ENCODE measurements at places on chromosomes 4 and X.

- no peak for DNase-seq
Observed at GRCh38 chr4:123378794-123379193, 17.8 kb upstream of the SPRY1 start.

GRCh38 chrX:72054779-72055489 lies 76.8 kb downstream of the RTL5 start:
- DNase-seq = no peak

GRCh38 chrX:96907516-96908272 lies 24.0 kb downstream of the RPA4 start:
- no peak for DNase-seq

DNA sequence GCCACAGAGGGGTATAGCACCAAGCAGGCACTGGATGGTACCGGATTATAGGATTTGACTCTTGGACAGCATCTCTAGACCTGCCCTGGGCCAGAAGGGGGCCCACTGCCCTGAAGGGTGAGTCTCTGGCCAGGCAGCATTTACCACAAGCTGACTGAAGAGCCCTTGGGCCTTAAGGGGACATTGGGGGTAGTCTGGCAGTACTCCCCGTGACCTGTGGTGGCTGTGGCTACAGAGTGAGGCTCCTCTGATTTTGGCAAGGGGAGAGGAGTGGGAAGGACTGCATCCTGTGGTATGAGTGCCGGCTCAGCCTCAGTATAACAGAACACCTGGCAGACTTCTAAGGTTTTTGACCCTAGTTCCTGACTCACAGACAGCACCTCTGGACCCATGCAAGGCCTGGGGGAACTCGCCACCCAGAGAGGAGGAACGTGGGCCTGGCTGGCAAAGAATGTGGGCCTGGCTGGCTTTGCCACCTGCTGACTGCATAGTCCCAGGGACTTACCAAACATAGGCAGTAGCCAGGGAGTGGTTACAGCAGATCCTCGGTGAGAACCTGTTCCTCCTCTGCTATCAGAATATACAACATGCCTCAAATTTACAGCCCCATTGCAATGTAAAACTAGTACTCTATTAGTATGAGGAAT lies 48.1 kb downstream of the ABCB7 start:
- DNase-seq = no peak

- no peak for DNase-seq
Observed at GRCh38 chrX:149455934-149456333, 49.2 kb downstream of the IDS start.

- DNase-seq = no peak
Observed at GRCh38 chrX:73849073-73849472, 286.1 kb downstream of the CHIC1 start.

GRCh38 chr4:176268963-176269362 lies at the start of gene ASB5:
Gene ASB5, minus strand, starts transcription at chr4:176269222. Its CDS starts 114 bp downstream, at chr4:176269108.
- DNase-seq = no peak

GRCh38 chr4:23368081-23368697 lies 521.7 kb downstream of the PPARGC1A start:
- no peak for DNase-seq

GRCh38 chr4:37244583-37245390 lies at the start of gene NWD2:
Gene NWD2, plus strand, starts transcription at chr4:37244743. Its CDS starts 325 bp downstream, at chr4:37245068.
- peak; percentile 46 for DNase-seq

GRCh38 chr4:182447767-182448280 lies 204.6 kb downstream of the TENM3 start:
- no peak for DNase-seq

- no peak for DNase-seq
Observed at GRCh38 chrX:69178592-69178991, 13.3 kb upstream of the PJA1 start.

DNA sequence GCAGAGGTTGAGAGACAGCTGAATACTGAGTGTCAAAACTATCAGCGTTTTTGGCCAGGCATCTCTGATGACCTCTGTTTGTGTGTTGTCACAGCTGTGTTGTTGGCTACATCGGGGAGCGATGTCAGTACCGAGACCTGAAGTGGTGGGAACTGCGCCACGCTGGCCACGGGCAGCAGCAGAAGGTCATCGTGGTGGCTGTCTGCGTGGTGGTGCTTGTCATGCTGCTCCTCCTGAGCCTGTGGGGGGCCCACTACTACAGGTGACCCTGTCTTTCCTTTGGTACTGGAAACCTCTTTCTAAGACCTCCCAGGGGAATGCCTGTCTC lies 86.9 kb downstream of the EGF start:
- no peak for DNase-seq

GRCh38 chr4:25913056-25913850 lies 767 bp upstream of the SMIM20 start:
- DNase-seq = peak; percentile 39

- DNase-seq = no peak
Observed at GRCh38 chr4:57074744-57075143, 35.4 kb downstream of the IGFBP7 start.

DNA sequence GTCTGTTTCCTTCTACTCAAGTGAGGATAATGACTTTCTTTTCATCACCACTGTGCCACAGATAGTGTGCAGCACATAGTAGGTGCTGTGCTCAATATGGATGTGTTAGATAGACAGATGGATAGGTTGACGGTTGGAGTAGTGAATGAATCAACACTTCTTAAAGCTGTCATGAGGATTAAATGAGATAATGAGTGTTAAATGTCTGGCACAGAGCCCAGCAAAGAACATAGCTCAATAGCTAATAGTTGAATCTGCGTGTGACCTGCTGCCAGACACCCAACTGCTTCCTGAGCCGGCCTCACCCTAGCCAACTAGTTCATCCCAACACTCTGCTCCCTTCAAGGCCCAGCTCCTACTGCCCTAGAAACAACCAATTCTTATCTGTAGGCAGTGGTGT lies 67.7 kb upstream of the PJA1 start:
- DNase-seq = no peak

- no peak for DNase-seq
Observed at GRCh38 chr4:178070163-178070562, 627.9 kb upstream of the AGA start.

- DNase-seq = no peak
Observed at GRCh38 chr4:7067126-7067451, 775 bp downstream of the GRPEL1 start.

GRCh38 chr4:67593741-67594175 lies 35.2 kb downstream of the STAP1 start:
- DNase-seq = no peak

DNA sequence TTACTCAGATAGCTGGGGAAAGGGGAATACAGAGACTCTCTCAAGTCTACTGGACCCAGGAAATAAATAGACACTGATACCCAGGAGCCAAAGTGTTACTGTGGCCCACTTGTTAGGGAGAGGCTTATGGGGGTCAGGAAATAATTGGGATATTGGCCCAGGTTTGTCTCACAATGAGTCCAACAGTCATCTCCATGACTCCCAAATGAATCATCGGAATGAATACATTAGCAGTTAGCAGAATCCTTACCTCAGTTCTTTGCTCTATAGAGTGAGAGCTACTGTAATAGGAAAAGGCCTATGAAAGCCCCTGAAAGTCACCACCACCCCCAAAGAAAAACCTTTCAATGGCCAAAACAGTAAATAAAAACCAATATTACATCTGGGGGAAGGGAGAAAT lies 42.4 kb upstream of the ARHGEF6 start:
- no peak for DNase-seq

- peak; percentile 32 for DNase-seq
Observed at GRCh38 chr4:42570221-42570620, 86.7 kb downstream of the ATP8A1 start.

GRCh38 chr4:164700471-164700870 lies 53.5 kb upstream of the SMIM31 start:
- DNase-seq = no peak

DNA sequence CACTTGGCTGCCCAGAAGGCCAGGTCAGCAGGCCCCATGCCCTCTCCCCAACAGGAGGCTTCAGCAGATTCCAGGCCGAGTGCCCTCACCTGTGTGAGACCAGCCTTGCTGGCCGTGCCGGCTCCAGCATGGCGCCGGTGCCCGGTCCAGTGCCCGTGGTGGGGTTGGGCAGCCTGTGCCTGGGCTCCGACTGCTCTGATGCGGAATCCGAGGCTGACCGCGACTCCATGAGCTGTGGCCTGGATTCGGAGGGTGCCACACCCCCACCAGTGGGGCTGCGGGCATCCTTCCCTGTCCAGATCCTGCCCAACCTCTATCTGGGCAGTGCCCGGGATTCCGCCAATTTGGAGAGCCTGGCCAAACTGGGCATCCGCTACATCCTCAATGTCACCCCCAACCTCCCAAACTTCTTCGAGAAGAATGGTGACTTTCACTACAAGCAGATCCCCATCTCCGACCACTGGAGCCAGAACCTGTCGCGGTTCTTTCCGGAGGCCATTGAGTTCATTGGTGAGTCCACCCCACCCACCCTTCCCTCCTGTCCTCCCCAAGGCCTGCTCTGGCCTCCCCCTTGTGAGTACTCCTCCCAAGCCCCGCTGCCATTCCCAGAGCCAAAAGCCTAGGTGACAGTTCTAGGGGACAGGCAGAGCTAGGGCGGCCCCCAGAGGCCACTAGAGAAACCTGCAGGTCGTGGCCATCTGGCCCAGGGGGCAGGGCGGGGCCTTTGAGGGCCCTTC lies 2.3 kb downstream of the DUSP9 start:
- no peak for DNase-seq

DNA sequence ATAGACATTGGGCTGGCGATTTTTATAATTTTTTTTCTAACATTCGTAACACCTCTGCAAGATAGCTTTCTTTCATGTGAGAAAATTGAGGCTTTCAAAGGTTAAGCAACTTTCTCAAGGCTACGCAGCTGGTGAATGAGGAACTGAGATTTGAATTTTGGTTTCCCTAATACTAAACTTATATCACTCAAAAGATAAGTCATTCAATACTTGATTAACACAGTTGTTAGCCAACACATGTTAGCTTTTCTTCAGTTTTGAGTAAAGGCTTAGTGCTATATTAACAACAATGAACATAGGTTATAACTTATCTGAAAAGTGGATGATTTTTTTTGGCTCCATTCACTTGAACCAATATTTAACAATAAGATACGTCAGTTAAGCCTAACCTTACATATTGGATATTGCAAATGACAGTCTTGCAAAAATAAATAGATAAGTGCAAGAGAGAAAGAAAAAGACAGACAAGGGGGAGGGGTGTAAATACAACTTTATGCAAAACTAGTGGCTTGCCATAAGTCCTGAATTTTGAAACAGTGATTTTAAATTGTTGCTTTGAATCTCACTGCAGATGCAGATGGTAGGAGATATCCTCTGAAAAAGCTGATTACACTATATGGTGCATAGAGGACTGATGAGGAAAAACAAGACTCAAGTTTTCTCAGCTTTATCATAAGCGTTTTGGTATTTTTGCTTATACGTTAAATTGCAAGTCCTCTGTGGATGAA lies 11.1 kb upstream of the GPM6A start:
- no peak for DNase-seq

DNA sequence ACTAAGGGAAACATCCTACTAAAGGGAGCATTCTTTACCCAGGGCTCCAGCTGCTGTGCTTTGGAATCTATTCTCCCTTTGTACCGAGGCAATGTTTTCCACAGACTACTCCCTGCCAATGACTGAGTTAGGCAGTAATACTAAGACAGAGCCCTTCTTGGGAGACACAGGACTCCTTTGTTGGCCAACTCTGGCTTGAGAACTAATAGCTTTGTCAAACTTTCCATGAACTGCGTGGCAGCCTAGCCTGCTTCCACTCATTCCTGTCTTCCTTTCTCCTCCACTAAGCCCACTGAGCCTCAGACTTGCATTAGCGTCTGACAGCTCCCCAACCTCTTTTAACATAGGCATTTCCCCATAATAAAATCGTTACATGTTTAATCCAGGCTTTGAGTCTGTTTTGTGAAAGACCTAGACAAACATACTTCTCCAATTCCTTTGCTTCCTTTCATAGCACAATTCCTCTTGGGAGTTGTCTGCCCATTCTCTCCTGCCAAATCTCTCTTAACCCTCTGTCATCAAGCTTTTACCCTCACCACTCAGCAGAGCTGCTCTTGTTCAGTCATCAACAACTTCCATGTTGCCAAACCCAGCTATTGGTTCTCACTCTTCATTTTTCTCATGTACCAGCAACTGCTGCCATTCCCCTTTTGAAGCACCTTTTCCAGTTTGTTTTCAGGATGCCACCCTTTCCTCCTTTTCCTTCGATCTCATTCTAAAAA lies 300.3 kb upstream of the IGFBP7 start:
- DNase-seq = peak; percentile 24

- no peak for DNase-seq
Observed at GRCh38 chr4:57445686-57446085, 335.5 kb upstream of the IGFBP7 start.

- DNase-seq = no peak
Observed at GRCh38 chr4:122636697-122637096, 15.8 kb upstream of the IL21 start.

DNA sequence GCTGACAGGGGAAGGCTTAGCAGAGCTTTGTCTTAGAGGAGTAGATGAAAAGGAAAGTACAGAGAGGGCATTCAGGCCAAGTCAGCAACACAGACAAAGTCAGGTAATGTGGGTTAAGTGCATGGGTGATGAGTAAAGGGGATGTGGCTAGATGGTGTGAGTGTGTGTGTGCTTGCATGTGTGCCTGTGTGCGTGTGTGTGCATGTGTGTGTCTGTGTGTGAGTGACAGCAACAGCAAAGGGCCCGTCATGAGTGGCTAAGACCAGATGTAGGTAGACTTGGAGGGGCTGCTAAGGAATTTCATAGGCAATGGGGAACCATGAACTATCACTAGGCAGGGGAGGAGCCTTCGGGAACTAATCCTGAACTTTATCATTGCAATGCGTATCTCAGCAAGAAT lies 2.2 kb upstream of the GPR78 start:
- DNase-seq = no peak

GRCh38 chr4:165524532-165525190 lies 145.9 kb downstream of the CPE start:
- no peak for DNase-seq

DNA sequence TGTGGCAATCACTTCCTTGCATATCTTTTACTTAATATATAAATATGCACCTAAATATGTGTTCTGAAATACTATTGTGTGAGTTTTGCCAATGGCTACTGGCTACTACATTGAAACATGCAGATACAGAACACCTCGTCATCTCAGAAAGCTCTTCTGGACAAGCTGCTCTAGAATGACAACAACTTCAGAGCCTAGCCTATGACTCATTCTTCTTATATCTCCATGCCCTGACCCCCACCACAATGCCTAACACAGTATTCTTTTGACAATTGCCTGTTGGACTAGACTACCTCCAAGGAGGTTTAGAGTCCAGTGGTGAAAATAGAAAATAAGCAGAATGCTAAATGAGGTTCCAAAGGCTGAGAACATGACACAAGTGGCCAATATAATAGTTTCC lies 17.6 kb upstream of the DMP1 start:
- no peak for DNase-seq

DNA sequence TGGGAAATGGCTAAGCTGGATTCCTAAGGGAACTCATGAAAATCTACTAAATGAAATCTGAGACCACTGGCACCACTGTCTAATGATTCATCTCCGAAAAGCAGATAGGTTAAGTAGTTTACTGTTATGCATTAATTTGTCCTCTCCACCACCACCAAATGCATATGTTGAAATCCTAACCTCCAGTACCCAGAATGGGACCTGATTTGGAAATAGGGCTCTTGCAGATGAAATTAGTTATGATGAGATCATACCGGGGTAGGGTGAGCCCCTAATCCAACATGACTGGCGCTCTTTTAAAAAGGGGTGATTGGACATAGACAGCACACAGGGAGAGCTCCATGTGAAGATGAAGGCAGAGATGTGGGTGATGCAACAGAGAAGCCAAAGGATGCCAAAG lies 124.9 kb upstream of the GUCY1A1 start:
- DNase-seq = no peak

All from right hindlimb (tissue), 1 donor.